ENCODE measurements at places on chromosomes 3 and 15.

DNA sequence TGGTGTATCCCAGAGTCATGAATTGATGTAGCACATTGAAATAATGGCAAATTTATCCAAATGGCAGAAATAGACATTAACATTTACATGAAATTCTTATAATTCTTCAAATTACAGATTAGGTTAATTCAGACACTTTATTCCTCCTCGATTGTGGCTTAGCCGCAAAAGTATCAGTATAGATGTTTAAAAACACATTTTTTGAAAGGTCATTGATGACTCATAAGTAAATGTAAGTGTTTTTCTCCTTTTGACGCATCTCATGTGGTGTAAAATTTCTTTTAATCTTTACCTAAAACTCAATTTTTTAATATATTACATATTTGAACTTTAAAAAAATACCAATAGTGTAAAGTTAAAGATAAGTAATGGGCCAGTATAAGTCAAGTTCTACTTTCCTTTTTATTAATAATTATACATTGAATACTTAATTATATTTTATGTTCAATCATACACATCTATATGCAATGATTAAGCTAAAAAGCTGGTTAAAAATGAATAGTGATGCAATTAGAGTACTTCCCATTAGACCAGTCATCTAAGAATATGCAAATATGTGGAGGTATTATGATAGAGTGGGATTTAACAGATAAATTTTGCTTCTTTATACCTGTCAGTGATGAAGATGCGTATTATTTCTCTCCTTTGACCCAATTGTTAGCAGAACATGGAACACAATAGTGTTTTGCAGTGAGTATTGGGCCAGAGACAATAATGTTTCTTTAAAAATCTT lies 678.1 kb upstream of the DPPA4 start:
- no peak for DNase-seq

DNA sequence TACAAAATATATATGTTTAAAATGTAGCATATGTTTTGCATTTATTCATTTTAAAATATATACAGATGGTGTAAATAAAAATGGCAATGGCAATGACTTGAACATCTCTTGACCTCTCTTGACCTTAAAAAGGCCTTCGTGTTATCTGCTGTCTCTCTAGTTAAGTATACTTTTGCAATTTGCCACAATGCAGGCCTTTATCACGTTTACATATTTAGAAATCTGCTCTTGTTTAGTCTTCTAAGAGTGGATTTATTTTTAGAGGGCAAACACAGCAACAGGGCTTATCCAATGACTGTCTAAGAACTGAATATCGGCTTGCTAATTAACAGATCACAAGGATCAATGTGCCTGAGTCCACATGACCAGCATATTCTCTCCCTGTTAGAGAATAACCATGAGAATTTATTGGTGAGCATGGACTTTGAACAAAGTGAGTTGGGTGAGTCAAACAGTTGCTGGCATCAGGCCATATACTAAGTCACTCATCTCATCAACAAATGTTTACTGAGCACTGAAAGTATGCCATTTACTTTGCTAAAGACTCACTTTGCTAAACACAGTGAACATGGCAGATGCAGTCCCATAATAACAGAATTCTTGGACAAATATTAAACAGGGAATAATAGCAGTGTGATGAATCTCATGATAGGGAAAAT lies 48.2 kb downstream of the MDFIC2 start:
- no peak for DNase-seq

GRCh38 chr3:47016934-47017435 lies 37.5 kb downstream of the NBEAL2 start:
- DNase-seq, result no peak

DNA sequence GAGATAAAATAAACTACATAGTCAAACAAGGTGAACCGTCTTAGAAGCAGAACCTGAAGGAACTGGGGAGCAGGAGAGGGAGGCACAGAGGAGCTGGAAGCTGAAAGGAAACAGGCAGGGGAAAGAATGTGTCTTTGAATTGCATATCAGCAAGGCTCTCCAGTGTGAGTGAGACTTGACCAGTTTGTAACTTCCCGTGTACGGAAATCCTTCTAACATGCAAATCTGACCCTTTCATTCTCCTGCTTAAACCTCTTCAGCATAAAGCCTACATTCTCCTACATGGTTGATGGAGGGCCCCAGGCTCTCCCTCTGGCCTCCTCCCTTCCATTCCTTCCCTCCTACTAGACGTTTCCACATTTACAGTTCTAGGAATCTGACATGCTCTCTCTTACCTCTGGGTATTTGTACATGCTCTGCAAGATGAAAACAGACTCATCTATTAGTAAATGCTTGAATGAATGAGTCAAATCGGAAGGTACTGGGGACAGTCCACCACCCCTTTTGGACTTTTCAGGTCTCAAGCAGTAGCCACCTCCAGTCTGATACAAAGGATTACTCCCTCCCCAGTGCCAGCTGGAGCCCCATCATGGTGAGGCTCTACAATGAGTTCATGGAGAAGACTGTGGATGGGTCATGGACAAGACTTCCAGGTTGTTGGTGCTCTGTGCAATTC lies 6.1 kb upstream of the SLC25A38 start:
- DNase-seq, result no peak

DNA sequence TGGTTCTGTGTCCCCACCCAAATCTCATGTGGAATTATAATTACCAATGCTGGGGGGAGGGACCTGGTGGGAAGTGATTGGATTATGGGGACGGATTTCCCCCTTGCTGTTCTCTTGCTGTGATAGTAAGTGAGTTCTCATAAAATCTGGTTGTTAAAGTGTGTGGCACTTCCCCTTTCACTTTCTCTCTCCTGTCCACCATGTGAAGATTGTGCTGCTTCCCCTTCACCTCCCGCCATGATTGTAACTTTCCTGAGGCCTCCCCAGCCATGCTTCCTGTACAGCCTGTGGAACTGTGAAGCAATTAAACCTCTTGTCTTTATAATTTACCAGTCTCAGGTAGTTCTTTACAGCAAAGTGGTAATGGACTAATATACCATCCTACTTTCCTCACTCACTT lies 289.6 kb downstream of the EFHB start:
- DNase-seq, result no peak

DNA sequence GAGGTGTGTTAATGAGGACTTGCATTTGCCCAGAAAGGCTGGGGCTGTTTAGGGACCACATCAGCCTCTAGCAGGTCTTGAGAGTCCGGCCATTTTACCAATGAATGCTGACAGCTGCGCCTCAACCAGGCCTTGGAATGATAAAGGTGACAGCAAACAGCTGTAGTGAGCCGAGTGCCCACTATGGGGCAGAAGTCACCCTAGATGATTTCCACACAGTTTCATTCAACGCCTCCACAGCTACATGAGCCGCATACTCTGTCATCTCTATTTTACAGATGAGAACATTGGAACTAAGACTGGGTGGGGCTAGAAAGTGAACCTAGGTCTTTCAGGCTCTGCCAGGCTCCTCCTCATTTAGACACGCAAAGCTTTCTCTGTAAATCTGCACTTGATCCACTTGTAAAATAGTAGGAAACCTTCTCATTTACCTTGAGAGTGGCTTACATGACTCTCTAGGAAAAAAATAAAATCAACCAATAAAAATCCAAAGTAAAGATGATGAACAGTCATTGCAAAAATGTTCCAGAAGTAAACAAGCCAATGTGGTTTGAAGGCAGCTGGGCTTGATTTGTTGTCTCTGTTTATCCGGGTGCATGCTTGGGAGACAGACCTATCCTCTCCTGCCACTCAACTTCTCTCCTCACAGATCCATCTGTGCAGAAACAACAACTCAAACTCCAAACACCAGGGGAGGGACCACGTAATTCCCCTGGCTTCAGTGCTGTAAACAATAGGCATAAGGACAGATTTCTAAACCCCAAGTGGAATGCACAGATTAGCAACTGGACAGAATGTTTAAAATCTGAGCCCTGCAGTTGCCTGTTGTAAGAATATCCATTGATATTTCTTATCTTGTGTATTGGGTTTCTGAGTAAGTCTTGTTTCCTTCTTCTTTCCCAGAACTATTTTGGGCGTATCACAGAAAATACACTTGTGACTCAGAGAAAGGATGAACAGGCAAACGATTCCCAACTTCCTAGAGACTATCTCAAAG lies 31.5 kb upstream of the LDHAL6B start:
- no peak for DNase-seq

- DNase-seq, result no peak
These were observed 129.7 kb downstream of the PROS1 start for GRCh38 chr3:93843981-93844380.

DNA sequence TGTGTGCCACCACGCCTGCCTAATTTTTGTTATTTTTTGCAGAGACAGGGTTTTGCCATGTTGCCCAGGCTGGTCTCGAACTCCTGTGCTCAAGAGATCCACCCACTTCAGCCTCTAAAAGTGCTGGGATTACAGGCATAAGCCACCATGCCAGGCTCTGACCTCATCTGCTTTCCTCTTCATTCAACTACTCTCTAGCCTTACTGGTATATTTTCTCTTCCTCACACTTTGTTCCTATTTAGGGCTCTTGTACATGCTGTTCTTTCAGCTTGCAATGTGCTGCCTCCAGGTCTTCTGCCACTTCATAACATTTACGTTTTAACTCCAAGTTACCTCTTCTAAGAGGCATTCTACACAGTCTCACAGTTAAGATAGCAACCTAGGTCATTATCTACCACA lies 34.9 kb downstream of the PIK3CB start:
- DNase-seq, result no peak

- DNase-seq, result no peak
These were observed 44.8 kb upstream of the HES1 start for GRCh38 chr3:194091141-194091540.

- no peak for DNase-seq
These were observed 112.5 kb downstream of the SUCNR1 start for GRCh38 chr3:151985787-151986430.

- no peak for DNase-seq
These were observed 39.6 kb downstream of the MDFIC2 start for GRCh38 chr3:70272798-70273197.

GRCh38 chr3:22959593-22959992 lies 243.5 kb upstream of the UBE2E2 start:
- no peak for DNase-seq

- DNase-seq, result no peak
These were observed 19.2 kb upstream of the LOXL1 start for GRCh38 chr15:73907035-73907408.

GRCh38 chr15:92438471-92438870 lies 44.8 kb downstream of the ST8SIA2 start:
- no peak for DNase-seq

DNA sequence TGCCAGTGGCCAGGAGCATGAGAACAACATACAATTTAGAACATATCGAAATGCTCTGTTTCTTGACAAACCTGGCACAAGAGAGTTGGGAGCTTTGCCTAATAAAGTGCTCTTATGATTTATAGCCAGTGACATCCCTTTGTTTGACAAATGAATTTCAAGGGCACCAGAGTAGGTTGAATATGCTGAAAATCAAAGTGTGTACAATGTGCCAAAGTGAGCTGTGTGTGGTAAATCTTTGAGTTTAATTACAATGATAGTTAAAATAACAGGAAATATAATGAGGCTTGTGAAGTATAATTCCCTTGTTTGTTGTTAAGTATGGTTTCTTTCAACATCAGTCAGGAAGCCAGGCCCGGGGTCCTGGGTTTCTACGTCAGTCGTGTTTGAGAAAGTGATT lies 211.9 kb downstream of the EBLN2 start:
- no peak for DNase-seq

- DNase-seq, result no peak
These were observed 11.5 kb downstream of the THAP10 start for GRCh38 chr15:70880781-70881180.

DNA sequence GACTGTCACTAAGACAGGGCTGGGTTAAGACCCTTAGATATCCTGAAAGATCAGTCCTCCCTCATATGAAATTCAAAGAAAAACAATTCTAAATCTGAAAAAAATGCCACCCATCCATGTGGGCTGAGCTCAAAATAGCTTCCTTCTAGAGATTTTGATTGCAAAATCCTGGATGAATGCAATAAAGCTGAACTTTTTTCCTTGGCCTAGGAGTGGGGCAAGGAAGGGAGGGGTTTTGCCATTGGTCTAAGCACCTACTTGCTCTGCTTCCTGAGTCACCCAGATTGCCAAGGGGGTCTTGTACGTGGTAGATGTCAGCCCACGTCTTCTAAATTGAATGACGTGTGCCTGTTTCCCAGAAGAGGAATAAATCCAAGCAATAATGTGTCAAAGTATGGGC lies 15.3 kb upstream of the SMAD3 start:
- DNase-seq, result no peak

GRCh38 chr3:11705049-11705448 lies 61.3 kb upstream of the VGLL4 start:
- no peak for DNase-seq

DNA sequence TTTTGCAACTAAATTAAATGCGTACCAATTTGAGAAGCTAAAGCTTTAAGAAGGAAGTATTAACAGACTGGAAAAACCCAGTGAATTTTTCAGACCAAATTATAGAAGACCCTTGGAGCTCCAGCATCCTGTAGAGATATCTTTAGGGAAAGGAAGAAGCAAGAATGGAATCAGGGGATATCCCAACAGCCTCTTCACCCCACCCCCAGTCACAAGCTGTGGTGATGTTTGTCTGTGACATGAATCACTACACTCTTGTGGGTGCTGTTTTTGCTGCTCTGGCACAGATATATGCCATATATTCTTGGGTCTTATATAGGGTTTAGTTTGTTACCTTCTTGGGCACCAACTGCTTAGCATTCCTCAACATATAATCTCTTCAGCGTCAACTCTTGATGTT lies 78.5 kb upstream of the BCL6 start:
- DNase-seq, result no peak

DNA sequence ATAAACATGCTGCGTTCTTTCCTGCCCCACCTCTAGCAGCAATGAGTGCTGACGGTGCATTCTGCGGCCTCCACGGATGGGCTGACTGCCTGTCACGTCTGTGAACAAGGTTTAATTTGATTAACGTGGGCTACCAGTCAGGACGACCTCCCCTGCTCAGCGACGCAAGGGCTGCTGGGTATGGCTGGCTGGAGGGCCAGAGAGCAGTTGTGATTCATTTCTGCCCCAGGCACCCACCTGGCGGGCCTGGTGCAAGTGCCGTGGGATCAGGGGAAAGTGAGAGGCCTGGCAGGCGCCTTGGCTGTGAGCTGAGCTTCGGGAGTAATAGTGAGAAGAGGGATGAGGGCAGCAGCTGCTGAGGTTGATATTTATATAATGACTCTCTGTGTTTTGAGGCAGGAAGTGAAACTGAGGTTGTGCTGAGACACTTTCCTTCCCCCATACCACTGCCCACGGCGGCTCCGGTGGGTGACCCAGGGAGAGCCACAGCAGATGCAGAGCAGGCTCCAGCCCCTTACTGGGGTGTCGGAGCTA lies 190.4 kb upstream of the BCL6 start:
- no peak for DNase-seq

- DNase-seq, result no peak
These were observed 313.9 kb upstream of the CCDC54 start for GRCh38 chr3:107063351-107063750.

Measured in stimulated activated CD8-positive, alpha-beta memory T cell treated with anti-CD3 and anti-CD28 coated beads, Interleukin-7, amount 100 ng/mL, for 1 hour (primary cell).